Right ventricle myocardium inferior (tissue), 1 donor: ENCODE measurements at places on chromosomes 3 and 15.

- no peak for DNase-seq
Observed at GRCh38 chr3:17936736-17937480, 194.5 kb upstream of the TBC1D5 start.

DNA sequence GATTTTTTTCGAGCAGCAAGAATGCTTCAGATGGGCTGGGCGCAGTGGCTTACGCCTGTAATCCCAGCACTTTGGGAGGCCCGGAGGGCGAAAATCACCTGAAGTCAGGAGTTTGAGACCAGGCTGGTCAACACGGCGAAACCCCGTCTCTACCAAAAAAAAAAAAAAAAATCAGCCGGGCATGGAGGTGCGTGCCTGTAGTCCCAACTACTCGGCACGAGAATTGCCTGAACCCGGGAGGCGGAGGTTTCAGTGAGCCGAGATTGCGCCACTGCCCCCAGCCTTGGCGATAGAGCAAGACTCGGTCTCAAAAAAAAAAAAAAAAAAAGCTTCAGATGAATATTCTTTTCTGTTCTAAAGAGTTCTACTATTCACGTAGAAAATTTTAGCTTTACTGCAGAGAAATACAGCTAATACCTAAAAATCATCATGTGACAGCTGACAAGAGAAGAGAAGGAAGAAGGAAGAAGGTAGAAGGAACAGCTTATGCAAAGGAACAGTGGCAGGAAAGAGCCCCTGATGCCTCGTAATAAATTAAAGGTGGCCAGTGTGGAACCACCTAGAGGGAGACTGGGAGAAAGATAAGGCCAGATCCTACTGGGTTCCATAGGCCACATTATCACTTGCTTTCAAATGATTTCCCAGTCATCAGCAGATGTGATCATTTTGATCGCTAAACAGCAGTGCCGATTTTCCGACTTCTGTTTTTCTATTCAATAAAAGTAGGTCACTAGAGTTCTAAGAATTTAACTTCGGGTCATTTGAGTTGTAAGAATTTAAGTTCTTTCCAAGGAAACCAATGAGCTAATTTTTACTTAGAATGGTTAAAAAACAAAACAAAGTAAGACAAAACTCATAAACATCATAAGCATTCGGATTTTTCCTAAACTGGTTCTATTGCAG, 1.5 kb downstream of the CMTM6 start:
- peak; percentile 72 for DNase-seq

GRCh38 chr15:40338921-40339620, 1.7 kb downstream of the CCDC9B start:
- DNase-seq, result no peak

- no peak for DNase-seq
Observed at GRCh38 chr15:92394309-92395097, 822 bp downstream of the ST8SIA2 start.

DNA sequence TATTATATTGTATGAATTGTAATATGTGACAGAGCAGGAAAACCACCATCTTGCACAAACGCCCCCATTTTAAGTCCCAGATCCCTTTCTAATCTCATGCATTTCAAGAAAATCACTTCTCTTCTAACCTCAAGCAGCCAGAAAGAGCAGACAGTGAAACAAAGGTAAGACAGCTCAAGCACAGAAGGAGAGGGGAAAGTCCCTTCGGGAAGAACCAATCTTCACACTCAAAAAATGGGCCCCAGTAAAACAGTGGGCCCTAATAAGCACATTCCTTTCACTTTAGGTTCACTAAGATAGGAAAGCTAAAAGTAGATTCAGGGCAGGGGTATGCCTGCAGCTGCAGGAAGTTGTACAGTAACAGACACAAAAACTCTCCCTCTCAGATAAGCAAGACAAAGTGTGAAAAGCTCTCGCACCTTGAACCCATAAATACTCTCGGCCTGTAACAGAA, 1268.7 kb downstream of the SI start:
- DNase-seq, result no peak

DNA sequence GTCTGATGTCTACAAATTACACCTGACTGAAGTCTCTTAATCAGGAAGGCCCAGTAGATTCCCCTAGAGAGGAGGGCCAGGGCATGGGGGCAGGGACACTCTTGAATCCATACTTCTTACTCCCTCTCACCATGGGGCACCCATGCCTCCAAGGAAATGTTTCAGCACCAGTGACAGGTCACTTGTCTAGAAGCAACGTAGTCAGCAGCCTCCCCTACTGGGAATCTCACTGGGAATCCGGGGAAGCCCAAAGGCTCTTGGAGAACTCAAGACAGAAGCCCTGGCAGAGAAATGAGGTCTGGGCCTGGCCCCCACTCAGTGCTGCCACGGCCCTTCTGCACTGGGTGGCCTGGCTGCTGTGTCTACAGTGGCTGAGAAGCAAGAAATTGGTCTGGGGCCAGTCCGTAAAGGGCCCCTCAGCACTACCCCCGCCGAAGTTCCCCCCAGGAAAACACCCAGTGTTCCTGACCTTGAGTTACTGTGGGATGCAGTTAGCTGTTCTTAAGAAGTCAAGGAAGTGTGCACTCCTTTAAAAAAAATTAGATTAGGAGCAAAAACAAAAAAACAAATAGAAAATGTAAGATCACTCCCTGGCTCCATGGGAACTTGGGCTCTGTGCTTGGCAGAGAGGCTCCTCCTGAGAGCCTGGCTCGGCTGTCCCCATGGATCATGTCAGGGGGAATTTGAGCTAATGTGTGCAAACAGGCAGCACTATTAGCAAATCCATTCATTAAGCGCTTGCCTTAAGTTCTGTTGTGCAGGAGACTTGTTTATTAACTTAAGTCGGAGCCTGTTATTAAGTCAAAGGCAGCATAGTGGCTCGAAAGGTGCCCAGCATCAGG, 5.4 kb upstream of the LINGO1 start:
- peak; percentile 37 for DNase-seq

GRCh38 chr15:26050984-26051383, 187.9 kb upstream of the ATP10A start:
- DNase-seq, result no peak
